MV-4-11 (cell line): ENCODE measurements at places on chromosomes 2 and 18.

GRCh38 chr2:9610781-9611548 lies 19.8 kb downstream of the YWHAQ start:
- no peak for DNase-seq

- no peak for DNase-seq
Measured at GRCh38 chr2:124319577-124319976, 294.5 kb downstream of the CNTNAP5 start.

DNA sequence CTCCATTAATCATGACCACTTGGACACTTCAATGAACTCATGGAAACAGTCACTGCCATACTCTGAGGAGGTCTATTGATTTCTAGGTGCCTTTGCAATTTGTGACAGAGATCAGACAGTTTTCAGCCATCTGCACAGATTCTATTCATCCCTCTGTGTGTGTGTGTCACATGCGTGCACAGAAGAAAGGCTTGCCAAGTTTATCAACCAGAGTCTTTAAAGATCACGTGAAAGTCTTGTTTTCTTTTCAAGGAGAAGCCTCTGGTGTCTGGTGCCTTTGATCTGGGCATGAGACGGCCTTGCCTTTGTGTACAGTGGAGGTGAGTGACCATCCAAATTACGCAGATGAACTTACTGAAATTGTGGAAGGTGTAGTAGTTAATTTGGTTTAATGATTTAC lies 164.2 kb downstream of the VAPA start:
- no peak for DNase-seq

DNA sequence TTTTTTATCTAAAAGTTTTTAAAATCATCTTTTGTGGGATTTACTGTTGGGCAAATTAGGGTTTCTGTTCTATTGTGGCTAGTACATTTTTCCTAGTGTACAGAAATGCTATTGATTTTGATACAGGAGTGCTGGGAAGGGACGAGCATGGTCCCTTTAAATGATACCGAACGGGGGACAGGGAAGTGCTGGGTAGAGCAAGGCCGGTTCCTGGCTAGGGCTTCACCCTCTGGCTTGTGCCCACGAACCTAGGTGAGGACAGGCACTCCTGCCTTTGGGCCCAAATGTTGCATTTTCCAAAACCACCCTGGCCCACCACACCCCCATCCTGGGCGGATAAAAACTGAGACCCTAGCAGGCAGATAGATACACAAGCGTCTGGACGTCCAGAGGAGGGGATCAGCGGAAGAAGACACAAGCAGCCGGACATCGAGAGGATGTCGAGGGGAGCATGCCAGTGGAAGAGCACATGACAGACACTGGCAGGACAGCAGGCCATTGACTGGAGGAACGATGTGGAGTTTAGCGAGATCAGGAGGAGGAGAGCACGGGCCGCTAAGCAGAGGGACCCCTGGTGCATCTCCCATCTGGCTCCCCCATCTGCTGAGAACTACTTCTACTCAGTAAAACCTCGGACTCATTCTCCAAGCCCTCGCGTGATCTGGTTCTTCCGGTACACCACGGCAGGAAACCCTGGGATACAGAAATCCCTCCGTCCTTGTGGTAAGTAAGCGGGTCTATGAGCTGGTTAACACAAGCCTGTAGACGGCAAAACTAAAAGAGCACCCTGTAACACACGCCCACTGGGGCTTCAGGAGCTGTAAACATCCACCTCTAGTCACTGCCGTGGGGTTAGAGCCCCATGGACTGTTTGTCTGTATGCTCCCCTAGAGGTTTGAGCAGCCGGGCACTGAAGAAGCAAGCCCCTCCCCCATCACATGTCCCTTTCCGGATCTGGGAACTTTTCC lies 13.5 kb upstream of the CALCRL start:
- DNase-seq, result no peak

- no peak for DNase-seq
Measured at GRCh38 chr2:86087936-86088850, 17.5 kb downstream of the POLR1A start.

- DNase-seq, result no peak
Measured at GRCh38 chr2:140550821-140551220, 1580.0 kb downstream of the LRP1B start.

GRCh38 chr2:113120861-113121260 lies 6.5 kb upstream of the IL1RN start:
- DNase-seq, result no peak

GRCh38 chr2:196565106-196565765 lies 74.3 kb upstream of the CCDC150 start:
- DNase-seq, result peak; percentile 60

DNA sequence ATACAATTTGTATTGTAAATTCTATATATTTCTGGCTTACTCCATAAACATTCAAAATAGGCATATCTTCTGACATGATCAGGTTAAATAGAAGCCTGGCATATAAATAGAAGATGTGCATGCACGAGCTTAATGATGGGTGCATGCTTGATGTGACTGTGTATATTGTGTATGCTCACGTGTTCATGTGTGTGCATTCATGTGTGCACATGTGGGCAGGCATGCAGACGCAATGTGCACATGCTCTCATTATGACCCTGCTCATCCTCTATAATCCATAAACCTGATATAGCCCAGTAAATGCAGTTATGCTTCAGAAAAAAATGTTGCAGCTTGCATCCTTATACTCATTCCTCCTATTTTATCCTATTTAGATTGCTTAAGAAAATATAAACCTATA lies 29.2 kb downstream of the RAB27B start:
- no peak for DNase-seq

DNA sequence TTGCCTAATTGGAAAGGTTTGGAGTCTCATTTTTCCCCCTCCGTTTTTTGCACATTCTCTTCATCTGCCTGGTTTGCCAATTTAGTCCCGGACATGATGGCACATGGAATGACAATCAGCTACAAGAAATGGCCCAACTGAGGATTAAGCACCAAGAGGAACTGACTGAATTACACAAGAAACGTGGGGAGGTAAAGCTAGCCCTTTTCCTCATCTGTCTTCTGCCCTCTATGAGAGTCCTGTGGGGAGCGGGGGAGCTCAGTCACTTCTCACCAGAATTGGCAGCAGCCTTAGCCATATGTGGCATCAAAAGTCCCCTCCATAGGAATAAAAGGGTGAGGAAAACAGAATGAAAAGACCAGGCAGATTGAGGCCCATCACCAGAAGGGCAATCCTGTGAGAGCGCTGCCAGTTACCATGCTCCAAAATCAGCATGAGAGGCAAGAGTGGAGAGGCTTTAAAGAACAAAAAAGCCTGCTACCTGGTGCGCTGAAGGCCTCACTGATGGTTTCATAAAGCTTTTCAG lies 11.6 kb downstream of the ATG16L1 start:
- DNase-seq, result peak; percentile 45

- no peak for DNase-seq
Measured at GRCh38 chr2:143466391-143466790, 337.2 kb downstream of the ARHGAP15 start.

GRCh38 chr2:74690571-74690970 lies 36.5 kb downstream of the SEMA4F start:
- DNase-seq, result peak; percentile 62

- DNase-seq, result no peak
Measured at GRCh38 chr2:236177604-236177966, 9.4 kb upstream of the GBX2 start.

- peak; percentile 43 for DNase-seq
Measured at GRCh38 chr2:207394812-207395534, 134.8 kb upstream of the CREB1 start.
